ENCODE measurements at places on chromosomes 3 and 15.

DNA sequence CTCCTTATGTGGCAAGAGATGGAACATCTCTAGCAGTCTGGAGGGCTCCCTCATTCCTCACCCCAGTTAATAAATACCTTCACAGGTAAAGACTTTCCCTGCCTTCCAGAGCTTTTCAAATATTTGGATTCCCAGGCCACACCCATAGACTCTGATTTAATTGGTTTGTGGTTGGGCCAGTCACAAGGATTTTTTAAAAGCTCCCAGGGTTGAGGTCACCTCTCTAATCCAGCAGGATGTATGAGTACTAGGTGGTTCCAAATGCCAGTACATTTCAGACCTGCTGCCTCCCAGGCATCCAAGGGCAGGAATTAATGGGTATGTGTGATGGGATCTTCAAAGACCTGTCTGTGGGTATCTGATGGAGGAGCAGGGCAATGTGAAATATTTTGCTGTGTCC, 312.8 kb downstream of the CLSTN2 start:
- DNase-seq: no peak

DNA sequence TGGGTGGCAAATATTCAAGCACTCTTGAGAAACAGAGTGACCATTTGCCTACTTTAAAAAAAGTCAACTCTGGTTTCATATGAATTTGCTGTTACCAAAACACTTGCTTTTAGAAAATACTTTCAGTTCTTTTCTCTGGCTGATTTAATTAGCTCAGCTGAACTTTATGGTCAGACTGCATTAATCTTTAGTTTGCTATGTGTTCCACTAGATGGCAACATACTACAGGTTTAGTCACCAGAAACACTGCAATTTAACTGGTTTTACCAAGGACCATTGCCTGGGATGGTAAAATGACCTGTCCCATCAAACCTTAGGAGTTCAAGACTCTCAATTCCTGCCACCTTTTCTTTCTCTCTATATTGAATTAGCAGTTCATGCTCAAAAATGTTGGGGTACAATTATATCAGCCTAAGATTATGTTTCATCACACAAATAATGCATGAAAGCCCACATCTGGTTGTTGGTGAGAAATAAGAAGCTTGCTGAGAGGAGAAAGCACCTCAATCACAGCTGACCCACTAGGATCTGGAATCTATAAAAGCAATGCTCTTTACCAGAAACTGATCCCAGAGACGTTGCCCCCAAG, 14.2 kb downstream of the EIF4E3 start:
- no peak for DNase-seq

DNA sequence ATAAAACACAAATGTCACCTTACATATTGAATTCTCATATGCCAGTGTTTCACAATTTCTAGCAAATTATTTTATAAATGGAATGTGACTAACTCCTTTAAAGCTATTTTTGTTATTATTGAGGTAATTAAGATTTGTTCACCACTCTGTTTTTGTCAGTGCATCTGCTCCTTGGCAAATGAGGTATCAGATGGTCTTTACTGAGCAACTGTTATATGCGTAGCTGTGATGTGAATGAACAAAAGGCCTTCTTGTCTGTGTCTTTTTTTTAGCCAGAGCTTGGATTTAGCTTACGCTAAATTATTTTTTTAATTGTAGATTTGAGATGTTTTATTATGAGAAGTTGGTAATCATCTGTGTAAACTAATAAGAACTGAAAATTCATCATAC, 125.3 kb downstream of the IL5RA start:
- DNase-seq: no peak

DNA sequence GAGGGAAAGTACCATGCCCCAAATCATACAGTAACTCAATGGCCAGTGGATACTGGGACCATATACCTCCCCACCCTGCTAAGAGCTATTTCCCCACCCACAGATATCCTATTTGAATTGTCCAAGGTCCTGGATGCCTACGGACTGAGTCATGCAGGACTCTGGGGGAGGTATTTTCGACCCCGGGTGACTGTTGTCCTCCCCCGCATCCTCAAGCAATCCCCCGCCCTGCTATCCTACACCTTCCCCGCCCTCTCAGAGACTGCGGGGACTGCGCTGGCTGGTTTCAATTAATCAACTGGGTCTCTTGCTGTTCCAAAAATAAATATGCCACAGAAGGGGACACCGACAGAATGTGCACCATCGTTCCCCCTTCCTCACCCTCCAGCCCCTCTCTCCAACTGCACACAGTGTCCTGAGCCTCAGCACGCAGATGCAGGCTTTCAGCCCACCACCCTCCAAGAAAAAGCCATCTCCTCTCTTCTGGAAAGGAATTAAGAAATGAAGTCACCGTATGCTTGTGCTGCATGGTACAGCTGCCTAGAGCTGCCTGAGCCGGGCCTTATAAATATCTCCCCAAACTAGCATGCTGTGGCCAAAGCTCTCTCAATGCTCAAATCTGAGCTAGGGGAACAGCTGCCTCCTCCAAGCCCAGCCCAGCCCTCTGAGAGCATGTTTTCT, 8.1 kb downstream of the CAV3 start:
- no peak for DNase-seq

GRCh38 chr15:39621210-39621609, 40.3 kb downstream of the THBS1 start:
- no peak for DNase-seq

GRCh38 chr3:133246119-133246518, 153.7 kb upstream of the BFSP2 start:
- no peak for DNase-seq

DNA sequence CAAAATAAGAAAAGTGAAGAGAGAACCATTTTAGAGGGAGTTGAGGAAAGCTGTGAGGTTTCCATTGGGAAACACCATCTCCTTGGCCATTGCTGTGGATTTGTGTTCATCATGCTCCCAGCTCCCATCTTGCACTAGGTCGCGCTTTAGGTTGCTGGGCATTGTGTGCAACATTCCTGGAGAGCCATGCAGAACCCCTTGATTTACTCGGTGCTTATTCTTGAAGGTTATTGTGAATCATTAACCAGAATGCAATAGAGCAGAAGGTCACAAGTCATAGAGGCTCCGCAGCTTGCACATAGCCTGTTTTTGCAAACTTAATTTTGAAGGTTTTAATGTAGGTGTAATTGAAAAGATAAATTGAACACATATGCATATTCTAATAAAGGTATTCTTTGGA, 239.2 kb upstream of the IL12A start:
- DNase-seq: no peak

- DNase-seq: no peak
Observed at GRCh38 chr15:58357529-58358476, 74.0 kb upstream of the LIPC start.

DNA sequence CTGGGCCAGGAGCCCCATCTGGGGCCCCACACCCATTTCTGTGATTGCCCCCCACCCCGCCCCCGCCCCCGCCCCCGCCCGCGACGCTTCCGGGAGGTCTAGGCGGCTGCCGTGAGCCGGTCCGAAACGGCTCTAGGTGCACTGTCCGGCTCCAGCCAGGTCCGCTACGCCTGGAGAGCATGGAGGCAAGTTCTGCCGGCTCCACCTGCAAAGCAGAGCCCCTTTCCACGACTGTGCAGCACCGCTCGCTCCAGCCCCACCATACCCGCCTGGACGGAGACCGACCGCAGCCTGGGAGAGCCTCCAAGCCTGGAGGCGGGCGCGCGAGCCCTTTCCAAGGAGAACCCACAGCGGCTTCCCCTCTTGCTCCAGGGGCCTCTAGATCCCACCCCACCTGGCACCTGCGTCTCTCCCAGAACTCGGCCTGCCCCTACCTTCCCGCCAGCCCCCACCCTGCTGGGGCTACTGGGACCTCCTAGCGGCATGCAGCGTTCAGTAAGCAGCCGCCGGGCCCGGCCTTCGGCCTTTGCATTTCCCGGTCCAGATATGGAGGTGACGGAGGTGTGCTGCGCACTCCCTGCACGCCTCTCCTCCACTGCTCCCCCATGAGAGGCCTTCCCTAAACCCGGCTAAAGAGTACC, 66.2 kb downstream of the KLF13 start:
- DNase-seq: no peak

- no peak for DNase-seq
Observed at GRCh38 chr3:142947799-142948575, 15.5 kb downstream of the PAQR9 start.

GRCh38 chr15:37134699-37135131, 34.4 kb upstream of the MEIS2 start:
- DNase-seq: no peak

DNA sequence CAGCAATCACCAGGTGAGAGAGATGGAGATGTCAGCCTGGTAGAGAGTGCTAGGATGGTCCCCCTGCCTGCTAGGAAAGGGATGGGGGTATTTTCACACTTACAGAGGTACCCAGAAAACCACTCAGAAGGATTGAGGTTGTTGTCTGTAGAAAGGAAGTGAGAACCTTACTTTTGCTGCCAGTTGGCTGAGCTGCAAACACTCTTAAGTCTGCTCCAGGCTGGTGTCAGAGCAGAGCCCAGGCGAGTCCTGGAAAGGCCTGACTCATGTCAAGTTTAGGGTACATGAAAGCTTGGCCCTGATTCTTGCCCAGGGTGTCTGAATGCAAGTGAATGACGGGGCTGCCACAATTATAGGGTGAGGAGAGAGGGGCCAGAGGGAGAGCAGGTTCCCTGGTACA, 214.5 kb upstream of the TRIM42 start:
- DNase-seq: no peak

DNA sequence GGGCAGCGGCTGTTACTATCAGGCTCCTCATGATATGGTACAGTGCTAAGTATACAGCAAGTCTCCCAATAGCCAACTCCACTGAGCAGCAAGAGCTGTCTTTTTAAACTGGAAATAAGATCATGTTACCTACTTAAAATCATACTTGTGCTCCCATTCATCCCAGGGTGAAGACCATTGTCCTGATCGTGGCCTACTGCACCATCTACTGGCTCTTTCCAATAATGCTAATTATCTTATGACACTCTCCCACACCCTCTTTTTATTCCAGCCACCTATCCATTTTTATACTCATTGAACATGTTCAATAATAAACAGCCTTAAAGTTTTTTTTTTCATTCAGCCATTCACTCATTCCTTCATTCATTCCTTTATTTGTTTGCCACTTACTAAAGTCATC, 117.7 kb downstream of the GBE1 start:
- no peak for DNase-seq

GRCh38 chr3:169260296-169260695, 403.2 kb downstream of the MECOM start:
- no peak for DNase-seq

DNA sequence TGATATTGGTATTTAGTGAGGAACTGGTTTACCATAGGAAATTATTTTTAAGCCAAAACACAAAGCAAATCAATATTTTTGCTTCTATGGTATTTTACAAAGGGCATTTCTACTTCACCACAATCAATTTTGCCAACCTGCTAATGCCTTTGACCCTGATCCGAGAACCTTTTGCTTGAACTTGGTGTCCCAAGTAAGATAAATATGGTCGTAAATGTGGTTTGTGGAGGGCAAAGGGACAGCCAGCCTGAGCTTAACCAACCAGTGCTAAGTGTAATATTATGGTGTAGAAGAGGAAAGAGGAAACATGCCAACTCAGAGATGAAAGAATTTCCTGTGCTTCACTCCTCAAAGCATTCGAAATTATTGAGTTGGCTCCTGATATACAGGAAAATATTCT, 148.4 kb downstream of the C3orf38 start:
- DNase-seq: no peak

GRCh38 chr3:14222457-14222856, 43.8 kb downstream of the LSM3 start:
- no peak for DNase-seq

DNA sequence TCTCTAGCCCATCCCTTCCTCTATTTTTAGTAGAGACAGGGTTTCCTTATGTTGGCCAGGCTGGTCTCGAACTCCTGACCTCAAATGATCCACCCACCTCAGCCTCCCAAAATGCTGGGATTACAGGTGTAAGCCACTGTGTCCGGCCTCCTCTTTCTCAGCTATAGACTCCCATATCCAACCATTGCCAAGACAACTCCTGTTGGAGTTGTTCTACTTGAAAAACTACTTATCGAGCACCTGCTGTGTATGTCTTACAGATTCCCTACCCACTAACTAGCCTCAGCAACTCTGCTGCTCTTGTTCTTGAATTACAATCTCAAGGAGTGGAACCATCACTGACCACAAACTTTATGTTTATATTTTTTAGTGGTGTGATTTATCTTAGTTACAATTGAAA, 186.6 kb downstream of the SLC9A9 start:
- no peak for DNase-seq

- DNase-seq: no peak
Observed at GRCh38 chr3:63921741-63922482, 9.7 kb upstream of the SCAANT1 start.

- no peak for DNase-seq
Observed at GRCh38 chr15:89332446-89332845, 2.2 kb downstream of the POLG start.

DNA sequence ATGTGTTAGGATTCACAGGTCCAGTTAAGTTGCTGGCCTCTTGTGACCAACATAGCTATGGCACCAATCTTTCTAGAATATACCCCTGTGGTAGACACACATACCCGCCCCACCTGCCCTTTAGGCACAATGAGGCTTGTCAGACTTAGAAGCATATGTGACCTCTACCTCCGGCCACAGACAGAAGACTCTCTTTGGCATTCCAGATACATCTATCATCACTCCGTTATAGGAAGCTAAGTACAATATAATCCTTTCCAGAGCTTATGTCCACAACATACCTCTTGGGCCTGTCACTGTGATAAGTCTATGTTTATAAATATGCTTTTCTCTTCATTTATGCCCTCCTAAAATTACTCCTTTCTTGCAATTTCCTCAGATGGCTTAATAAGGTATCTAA, 39.8 kb downstream of the CD47 start:
- DNase-seq: no peak

DNA sequence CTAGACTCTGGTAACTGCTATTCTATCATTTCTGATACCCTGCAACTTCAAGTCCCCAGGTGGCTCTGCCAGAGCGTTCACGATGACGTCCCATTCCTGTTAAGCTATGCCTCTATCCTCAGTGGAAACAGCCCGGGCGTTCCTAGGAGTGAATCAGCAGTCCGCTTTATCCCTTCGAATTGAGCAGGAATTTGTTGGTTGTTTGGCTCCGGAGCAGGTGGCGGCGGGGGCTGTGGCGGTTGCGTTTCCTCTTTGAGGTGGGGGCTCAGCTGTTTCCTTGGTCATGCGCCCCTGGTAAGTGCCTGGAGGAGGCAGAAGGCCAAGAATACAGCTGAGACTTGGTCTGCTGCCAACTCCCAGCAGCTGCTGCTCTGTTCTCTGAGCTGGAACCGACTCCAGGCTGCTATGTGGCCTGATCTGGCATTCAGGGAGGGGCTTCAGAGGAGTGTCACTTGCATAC, 25.2 kb downstream of the ARPP21 start:
- no peak for DNase-seq

GRCh38 chr3:111047042-111047441, 24.6 kb upstream of the NECTIN3 start:
- DNase-seq: no peak

- no peak for DNase-seq
Observed at GRCh38 chr15:80003171-80003570, 32.2 kb upstream of the BCL2A1 start.
